Right ventricle myocardium superior (tissue), 1 donor: ENCODE measurements at places on chromosomes 11 and 22. TPM values are rescaled to one million over a fixed set of nuclear protein-coding genes. Genes with fewer than 3 reads are reported as not detected.

- peak; percentile 84 for DNase-seq
These were observed 1.1 kb upstream of the NECTIN1 start for GRCh38 chr11:119729951-119730613.

- DNase-seq = no peak
These were observed 103.8 kb downstream of the MORC2 start for GRCh38 chr22:30864441-30865420.

- no peak for DNase-seq
These were observed 101.8 kb downstream of the MYO18B start for GRCh38 chr22:25843660-25844405.

- DNase-seq = no peak
These were observed 261.2 kb upstream of the UBASH3B start for GRCh38 chr11:122394313-122394712.

DNA sequence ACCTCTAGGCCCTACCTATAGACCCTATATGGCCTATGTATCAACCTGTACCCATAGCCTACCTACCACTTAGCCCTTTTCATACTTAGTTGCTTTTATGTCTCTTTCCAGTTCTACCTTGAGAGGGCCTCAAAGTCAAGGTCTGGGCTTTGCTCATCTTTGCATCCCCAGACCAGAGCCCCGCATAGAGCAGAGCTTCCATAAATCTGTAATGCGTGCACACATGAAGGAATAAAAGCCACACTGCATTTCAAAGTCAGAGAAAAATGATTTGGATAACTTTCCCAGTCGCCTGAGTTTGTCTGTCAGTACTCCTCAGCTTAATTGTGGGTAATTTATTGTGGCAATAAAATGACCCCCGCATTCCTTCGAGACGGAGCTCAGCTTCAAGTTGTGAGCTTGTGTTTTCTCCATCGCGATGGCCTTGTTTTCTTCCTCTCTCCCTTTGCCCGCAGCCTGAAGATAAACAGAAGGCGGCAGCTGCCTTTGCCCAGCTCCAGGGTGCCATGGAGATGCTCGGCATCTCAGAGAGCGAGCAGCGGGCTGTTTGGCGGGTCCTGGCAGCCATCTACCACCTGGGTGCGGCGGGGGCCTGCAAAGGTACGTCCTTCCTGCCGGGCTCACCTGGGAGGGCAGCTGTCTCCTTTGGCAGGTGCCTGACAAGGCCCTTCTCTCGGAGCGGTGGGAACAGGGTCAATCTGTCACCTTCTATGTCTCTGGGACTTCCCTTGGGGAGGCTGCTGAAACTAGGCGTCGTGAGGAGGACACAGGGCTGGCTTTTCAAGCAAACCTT, 55.7 kb downstream of the MYO18B start:
- no peak for DNase-seq

GRCh38 chr11:21109341-21109740, 440.0 kb downstream of the NELL1 start:
- no peak for DNase-seq

DNA sequence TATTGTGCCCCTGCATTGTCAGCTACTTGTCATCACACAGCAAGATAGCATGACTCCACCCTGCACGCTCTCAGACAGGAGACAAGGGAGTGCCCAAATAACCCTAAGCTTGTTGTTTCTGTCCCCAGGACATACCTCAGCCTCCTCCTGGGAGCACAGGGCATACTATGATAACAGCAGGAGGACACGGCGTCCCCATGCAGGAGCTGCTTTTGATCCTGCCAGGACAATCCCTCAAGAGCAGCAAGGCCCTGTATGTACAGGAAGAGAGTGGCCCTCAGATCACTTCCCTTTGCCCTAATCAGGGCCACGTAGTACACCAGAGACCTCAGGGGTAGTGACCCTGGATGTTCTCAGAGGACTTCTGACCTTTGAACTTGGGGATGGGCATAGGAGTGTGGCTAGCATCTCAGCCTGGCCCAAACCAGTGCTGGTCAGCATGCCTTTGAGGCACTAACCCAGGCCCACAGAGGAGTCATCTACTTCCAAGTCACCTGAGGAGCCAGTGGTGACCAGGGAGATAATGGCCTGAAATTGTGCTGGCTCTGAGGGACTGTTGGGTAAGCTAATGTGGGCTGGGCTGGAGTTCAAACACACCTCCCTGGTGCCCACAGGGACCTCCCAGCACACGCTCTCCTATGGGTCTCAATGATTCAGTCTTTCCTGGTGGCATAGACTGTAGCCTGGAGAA, 9.2 kb downstream of the APOA4 start:
- no peak for DNase-seq

- no peak for DNase-seq
These were observed 107.3 kb downstream of the BUD13 start for GRCh38 chr11:116665523-116665922.

DNA sequence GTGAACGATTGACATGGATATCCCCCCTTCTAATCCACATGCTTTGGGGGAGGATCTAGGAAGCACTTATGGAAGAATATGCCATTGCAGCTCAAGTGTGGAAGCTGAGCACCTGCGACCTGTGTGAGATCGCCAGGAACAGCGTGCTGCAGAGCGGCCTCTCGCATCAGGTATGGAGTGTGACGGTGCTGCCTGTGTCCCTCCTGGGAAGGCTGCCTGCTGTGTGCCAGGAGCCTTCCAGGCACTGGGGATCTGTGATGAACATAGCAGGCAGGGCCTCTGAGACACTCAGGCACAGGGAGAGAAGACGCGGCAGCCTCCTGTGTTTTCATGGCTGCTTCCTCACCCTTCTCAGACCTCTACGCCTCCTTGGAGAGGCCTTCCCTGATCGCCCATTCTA, 36.5 kb downstream of the RNF141 start:
- no peak for DNase-seq

- DNase-seq = no peak
These were observed 440.4 kb downstream of the INSC start for GRCh38 chr11:15555161-15555560.

DNA sequence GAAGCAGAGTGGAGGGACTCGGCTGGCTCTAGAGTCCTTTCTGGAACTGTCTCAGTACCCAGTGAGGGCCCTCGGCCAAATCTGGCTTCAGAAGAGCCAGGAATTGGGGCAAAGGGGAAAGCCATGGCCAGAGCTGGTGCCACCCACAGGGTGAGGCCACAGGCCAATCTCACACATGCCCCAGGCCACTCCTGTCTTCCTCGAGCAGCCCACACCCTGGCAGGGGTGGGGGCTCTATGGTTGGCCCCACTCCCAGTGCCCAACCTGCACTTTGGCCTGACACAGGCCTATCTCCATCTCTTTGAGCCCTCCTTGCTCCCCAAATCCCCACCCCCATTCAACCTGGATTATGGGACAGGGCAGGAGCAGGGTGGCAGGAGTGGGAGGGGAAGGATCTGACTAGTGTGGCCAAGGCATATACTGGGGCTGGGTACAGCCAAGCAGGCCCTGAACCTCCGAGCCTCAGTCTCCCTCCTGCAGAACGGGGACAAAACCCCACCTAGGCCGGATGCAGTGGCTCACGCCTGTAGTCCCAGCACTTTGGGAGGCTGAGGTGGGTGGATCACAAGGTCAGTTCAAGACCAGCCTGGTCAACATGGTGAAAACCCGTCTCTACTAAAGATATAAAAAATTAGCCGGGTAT, 6.9 kb downstream of the TST start:
- peak; percentile 75 for DNase-seq

- DNase-seq = no peak
These were observed 28.9 kb upstream of the TMEM86A start for GRCh38 chr11:18669711-18670110.

DNA sequence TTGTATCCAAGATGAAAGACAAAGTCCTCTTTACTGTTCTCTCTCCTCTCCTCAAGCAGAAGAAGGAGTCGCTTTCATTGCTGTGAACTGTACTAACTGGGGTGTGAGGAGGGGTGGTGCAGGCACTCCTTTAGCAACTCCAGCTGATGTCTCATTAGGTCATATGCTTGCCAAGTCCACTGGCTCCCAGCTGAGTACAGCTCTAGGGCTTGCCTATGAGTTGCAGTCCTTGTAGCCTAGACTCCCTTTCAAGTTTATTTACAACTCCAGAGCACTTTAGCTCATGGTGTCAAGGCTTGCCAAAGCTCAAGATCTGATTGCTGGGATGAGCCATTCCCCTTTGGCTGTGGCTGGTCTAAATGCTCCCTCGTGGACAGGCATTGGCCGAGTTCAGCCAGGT, 55.1 kb upstream of the PDGFD start:
- DNase-seq = peak; percentile 38

DNA sequence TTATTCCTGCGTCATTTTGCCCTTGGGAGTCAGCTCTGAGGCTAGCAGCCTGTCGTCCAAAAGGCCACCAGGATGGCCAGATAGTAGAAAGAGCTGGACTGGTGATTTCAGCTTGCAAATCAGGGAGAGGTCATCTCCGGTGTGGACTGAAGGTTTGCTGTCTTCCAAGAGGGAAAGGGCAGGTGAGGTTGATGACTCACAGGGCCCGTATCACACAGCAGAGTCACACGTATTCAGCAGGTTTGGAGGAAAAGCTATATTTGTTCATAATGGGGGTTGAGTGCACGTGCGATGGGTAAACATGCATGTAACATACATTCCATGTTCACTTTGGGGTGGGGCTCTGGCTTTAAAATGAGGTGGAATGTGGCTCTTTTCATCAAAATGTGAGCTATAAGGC, 25.6 kb downstream of the MRPL21 start:
- no peak for DNase-seq

DNA sequence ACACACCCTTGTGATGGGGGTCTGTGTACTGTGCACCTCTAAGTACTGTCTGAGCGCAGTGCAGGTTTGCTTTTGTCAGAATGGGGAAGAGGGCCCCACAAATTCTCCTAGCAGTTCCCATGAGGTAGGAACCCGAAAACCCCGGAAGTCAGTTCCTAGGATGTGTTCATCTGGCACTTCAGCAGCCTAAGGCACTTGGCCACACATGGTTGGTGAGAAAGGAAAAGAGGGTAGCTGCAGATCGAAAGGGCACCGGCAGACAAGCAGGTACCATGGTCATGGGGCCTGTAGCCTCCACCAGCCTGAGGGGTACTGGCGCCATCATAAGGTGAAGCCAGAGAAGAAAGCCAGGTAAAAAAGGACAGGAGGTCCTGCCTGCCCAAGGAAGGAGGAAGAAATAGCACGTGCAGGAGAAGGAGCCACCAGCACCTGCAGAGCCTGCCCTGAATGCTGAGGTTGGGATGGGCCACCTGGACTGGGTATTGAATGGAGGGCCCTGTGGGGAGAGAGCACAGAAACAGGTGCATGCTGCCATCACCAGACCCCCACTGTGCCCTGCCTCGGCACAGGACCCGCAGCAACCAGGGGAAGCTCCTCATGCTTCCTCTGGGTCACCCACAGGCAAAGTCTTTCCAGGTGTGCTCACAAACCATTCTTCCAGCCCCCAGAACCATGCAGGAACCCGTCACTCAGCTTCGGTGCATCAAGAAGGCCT, 8.1 kb upstream of the CASTOR1 start:
- peak; percentile 20 for DNase-seq

DNA sequence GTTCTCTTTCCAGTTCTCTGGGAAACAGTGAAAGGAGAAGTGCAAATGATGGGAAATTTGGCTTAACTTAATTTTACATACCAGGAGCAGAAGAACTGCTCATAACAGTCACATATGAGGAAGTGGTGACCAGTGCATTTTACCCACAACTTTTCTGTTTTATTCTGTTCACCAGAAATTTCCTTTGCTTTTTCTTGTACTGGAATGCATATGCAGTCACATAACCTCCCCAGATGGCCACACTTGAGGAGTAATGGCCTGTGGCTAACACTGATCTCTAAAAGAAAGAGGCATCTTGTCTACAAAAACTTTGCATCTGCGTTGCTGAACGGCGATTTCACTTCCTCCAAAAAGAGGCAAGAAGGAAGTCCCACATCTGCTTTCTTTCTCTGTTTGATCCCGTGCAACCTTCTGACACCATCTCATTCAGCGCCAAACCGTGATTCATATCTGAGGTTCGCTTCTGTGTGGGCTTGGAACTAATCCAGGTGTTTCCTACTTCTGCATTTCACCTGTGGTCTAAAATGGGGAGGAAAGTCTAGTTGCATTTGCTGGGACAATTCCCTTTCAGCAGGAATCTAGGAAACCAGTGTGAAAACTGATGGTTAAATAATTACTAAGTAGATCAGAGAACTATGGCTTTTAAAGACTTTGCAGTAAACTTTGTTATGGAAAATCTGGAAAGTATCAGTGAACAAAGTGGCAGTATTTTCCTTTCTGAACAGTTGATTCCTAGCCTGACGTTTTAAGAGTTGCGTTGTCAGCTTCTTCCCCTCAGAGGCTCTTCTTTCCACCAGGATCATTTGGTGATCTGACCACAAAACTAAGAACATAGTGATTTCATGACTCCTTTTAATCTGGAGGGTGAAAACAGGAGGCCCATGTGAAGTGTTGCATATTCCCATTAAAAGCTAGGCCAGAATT, 4.2 kb upstream of the MPEG1 start:
- DNase-seq = no peak

- DNase-seq = no peak
These were observed 33.0 kb upstream of the TEAD1 start for GRCh38 chr11:12640926-12641849.

The MUC5AC gene
- total RNA-seq = not detected

The SLC25A45 gene
- 5.3 TPM for total RNA-seq

The SYT7 gene
- 23.7 TPM for total RNA-seq

The KRTAP5-9 gene
- not detected for total RNA-seq

The OR2AG1 gene
- not detected for total RNA-seq

The CD3G gene
- total RNA-seq = not detected

The TEX54 gene
- not detected for total RNA-seq

The MMP12 gene
- not detected for total RNA-seq
